ENCODE measurements at places on chromosomes 3 and 15.

DNA sequence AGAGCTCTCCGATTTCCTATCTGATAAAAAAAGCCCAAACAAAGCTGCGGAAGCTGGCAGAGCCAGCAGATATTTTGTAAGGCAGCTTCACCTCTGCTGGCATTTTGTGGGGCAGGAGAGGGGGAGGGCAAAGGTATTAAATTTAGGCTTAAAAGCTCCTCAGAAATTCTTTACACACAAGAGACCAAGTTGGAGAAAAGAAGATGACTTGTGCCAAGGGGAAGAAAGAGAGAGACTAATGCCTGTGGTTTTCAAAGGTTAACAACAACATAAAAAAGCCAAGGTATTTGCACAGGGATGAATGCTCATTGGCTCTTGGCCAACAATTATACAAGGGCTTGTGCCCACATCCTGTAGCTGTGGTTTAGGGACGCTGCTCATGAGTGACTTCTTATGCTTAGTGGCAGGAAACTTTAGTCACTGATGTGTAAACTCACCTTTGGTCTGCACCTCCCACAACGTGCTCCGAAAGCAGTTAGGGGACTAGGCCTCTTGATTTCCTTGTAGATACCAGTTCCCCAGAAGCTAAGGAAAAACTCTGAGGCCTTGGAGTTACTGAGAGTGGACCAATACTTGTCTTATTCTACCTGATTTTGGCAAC, 152.9 kb downstream of the TPRG1 start:
- peak; percentile 92 for DNase-seq

- DNase-seq: peak; percentile 44
These were observed 718.9 kb downstream of the NLGN1 start for GRCh38 chr3:174116421-174116820.

- DNase-seq: no peak
These were observed 57.9 kb downstream of the TNIK start for GRCh38 chr3:171402281-171402680.

GRCh38 chr3:101081999-101082398, 88.8 kb upstream of the ABI3BP start:
- DNase-seq: no peak

- DNase-seq: no peak
These were observed 6.8 kb upstream of the PKM start for GRCh38 chr15:72237853-72238224.
